ENCODE measurements at places on chromosomes 3 and 15.

DNA sequence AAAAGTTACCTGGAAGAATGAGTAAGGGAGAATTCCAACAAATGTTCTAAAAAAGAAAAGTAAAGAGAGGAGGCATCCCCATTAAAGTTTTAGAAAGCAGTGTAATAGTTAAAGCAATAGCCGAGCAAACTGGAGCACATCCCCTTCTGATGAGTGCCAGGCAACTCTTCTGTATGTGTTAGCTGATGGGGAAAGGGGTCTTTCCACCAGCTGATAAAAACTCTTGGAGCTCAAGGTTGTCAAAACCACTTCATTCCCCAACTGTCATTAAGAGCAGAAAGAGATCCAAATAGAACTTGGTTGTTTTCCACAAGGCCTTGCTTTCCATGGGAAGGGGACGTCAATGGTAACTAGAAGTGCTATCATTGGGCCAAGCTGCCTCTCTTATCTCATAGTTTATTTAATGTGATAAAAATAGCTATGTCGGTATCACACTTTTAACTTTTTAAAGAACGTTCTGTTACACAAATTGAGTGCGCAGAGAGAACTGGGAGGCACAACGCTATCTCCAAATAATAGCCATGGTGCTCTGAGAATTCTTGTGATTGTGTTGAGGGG is 116.9 kb downstream of the POLR2M start:
- no peak for DNase-seq

DNA sequence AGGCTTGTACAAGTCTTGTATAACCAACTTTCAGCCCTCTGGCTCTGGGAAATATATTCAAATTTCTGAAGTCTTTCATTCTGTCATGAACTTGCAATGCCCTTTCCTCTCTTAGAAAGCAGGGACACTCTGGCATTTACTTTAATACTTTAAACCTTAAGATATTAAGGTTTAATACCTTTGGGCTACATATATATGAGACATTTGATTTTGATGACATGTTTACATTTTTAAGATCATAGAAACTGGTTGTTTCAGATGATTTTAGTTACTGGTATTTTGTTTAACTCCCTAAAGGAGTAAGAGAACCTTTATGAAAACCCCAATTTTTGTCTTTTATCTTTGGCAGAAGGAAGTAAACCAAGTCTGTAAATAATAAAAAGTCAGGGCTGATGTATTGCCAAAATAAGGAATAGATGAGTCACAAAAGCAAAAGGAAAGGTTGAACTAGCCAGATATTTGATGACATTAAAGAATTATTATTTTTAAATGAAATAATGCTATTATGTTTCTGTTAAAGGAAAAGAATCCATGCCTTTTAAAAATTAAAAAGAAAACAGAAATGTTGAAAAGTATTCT is 579.0 kb upstream of the CBLB start:
- DNase-seq: no peak

- DNase-seq: no peak
These were observed 421.7 kb upstream of the GOLIM4 start for GRCh38 chr3:168517249-168518071.

GRCh38 chr3:42693530-42693930 is 8.2 kb downstream of the KLHL40 start:
- DNase-seq: no peak

- no peak for DNase-seq
These were observed 51.5 kb downstream of the RPN1 start for GRCh38 chr3:128598884-128599664.

- DNase-seq: no peak
These were observed 60.3 kb downstream of the UBE3A start for GRCh38 chr15:25378501-25378901.

GRCh38 chr3:140164922-140165590 is 230.1 kb downstream of the CLSTN2 start:
- no peak for DNase-seq

DNA sequence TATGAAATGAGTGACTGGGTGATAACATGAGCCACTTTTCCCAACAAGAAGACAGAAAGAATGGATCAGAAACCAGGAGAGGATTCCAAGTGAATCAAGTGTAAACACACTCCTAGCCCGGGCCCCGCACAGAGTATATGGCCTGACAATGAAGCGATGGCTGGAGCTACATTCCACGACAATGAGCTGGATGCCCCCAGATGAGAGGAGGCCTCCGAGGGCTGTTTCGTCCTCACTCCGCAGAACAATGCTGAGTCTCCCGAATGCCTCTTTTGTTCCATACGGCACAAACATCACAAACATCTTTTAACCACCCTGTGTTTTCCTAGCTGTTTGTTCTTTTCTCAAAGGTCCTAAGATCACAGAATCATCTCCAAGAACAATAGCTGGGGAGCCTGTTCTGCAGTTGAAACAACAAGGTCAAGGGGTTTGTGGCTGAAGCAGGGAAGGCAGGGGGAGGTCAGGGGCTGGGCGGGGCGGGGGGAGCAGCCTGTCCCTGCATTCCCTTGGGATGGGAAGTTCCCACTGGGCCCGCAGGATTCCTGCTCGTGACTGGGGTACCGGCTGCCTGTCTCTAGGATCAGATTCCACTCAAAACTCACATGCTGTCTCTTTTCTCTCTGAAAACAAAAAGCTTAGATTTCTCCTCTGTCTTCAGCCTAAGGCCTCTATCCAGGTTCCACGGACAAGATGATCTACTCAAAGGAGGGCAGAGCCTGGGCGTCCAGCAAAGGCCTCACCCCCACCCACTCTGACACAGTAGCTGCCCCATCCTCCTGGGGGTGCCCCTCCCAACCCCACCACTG is 151.3 kb downstream of the XXYLT1 start:
- no peak for DNase-seq

- DNase-seq: no peak
These were observed 65.7 kb downstream of the MOBP start for GRCh38 chr3:39533226-39533625.

- DNase-seq: no peak
These were observed 200.9 kb downstream of the ATP8B4 start for GRCh38 chr15:49918121-49918520.

DNA sequence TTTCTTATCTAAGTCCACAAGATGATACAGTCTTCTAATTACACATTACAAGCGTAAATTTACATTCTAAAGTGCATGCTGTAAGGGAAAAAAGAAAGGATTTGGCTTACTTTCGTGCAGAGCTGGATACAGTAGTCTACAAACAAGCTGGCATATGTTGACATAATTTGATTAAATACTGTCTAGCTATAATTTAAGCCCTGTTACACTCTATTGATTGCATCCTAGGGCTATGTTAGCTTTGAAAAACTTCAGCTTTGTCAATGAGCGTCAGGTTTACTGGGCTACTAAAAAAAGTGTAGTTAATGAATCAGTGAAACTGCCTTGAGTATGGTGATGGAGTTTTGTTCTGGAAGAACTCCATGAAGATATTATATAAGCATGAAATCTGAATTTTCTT is 24.5 kb upstream of the PLCL2 start:
- DNase-seq: no peak

DNA sequence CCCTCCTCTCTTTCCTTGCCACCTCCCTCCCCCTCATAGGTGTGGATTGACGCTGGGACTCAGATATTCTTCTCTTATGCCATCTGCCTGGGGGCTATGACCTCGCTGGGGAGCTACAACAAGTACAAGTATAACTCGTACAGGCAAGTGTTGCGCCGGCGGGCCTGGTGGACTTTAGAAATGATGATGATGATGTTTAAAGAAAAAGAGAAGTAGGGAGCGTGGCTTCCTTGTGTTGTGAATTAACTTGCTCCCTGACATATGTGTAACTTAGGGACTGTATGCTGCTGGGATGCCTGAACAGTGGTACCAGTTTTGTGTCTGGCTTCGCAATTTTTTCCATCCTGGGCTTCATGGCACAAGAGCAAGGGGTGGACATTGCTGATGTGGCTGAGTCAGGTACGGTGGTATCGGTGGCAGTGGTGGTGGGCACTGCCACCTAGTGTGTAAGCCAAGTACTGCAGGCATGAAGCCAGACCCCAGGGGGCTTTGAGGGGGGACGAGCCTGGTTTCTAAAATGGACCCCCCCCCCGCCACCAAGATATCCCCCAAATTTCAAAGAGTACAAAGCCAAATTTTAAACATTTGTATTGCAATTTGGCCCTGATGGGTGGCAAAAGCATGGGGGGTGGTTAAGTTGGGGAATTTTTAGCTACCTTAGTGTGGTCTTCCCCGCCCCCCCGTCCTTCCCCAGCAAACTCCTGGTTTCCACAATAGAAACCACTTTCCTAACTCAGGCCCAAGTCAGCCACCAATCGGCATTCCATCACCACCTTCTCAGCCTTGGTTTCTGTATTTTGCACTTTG is 65.6 kb downstream of the SLC6A6 start:
- peak; percentile 65 for DNase-seq

- no peak for DNase-seq
These were observed 14.3 kb upstream of the DOCK3 start for GRCh38 chr3:50660386-50660785.

DNA sequence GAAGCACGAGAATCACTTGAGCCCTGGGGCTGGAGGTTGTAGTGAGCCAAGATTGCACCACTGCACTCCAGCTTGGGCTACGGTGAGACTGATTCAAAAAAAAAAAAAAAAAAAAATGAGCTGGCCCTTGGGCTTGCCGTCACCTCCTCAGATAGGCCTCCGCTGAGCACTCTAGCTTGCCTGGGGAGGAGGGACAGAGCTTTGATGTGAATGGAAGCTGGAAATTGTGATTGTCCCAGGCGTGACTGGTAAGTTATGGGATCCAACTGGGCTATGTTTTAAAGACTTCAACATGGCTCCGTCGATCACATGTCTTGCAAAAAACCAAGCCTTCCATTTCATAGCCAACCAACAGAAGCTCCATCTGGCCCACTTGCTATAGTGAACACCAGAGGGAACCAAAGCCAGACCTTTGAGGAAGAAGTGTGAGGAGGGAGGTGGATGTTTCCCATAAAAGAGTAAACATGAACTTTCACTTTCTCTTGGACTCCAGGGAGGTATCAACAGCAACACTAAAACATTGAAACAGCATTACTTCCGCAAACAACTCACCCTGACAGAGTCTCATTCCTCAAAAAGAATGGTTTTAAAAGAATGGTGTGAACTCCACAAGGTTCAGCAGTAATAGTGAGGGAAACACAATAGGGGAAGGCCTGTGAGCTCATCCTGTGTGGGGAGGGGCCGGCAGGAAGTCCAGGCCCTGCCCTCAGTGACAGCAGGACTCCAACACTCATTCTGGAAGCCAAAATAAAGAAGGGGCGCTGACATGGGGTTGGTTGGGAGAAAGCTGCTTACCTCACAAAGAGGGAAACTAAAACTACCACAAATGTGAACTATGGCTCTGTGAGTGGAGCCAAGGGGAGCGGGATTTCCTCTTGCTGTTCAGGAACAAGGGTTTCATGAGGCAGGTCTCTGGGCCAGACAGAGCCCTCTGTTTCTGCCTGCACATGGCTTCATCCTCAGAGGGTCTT is 59.2 kb upstream of the IL12A start:
- peak; percentile 28 for DNase-seq

GRCh38 chr15:75346796-75347221 is at the start of gene NEIL1:
NEIL1 (plus strand) TSS chr15:75347039; CDS start chr15:75348906, 1,867 bp downstream.
- peak; percentile 40 for DNase-seq

DNA sequence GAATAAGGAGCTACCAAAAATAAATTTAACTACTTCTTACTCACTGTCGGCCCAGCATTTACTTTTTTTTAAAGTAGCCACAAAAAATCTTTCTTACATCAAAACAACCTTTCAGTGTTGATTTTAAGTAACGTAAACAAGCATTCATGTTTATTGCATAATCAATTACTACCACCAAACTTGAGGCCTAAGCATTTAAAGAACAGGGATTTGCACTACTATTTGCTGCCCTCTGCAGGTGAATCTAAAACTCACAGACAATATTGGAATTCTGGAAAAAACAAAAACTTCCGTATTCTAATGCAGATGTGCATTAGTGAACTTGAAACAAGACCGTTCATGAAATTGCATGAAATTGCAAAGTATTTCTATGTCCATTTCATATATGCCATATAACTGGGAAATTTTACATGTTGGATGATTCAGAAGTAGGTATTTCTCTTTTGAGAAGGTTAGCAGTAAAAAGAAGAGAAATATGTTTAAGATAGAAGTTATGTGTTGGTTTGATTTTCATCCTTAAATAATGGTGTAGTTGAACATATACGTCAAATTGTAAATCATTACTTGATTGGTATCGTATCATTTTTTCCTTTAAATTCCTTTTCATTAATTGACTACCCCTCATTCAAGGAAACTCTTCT is 55.6 kb downstream of the CGGBP1 start:
- DNase-seq: no peak

DNA sequence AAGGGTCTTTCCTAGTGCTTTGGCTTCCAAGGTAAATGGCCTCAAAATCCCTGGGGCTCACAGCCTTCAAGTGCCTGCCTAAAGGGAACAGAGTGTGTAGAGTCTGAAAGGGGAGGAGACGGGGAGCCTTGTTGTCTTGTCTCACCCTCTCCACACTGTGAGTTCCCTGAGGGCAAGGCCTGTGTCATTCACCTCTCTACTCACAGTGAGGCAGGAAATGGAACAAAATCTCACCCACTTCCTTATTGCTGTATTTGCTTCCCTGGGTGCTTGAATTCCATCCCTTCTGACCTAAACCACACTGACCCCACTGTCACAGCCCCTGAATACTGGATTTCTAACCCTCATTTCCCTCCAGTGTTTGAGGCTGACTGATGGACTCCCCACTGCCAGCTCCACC is 197.5 kb downstream of the EPHB1 start:
- no peak for DNase-seq

GRCh38 chr3:140599496-140599895 is 78.4 kb upstream of the TRIM42 start:
- DNase-seq: no peak

GRCh38 chr15:32004249-32004648 is 26.1 kb upstream of the CHRNA7 start:
- no peak for DNase-seq

GRCh38 chr3:188899881-188900280 is 271.9 kb upstream of the TPRG1 start:
- no peak for DNase-seq

GRCh38 chr15:48062148-48062872 is 58.5 kb upstream of the SLC24A5 start:
- no peak for DNase-seq

DNA sequence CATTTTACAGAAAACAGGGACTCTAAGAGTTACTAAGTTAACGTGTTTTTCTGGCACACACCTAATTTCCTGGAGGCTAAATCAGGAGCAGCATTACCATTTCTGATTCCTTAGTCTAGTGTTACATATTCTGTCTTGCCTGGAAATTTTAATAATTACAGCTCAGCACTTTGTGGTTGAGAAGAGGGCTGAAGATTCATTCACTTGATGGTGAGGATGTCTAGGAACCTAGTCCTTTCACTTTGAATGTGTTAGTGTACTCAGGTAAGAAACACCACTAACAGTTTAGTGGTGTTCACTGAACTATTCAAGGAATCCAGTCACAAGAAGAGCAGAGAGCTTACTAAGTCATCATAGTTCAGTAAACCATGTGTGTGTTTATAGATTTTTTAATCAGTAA is 102.8 kb downstream of the STT3B start:
- no peak for DNase-seq

GRCh38 chr3:13239467-13239760 is 166.2 kb upstream of the IQSEC1 start:
- DNase-seq: no peak

DNA sequence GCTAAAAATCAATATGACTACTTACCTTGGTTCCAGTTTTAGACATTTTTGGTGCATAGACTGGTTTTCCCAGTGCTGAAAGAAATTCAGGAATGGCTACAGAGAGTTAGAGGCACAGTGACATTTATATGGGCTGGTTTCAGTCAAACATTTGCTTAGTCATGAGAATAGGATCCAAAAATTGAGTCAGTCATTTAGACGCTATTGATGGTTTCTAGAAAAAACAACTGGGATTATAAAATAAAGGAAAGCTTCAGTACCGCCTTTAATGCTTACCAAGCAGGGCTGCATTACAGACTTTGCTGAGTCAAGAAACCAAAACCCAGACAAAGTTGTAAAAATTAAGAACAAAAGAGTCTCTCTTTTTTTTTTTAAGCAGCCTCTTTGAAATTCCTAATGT is at the start of gene CRYGS:
Gene CRYGS, minus strand, starts transcription at position 100 of the 400 bp plus-strand sequence. Its CDS starts 54 bp downstream, at position 46.
- no peak for DNase-seq
